ENCODE measurements at places on chromosomes 3 and 15.

- no peak for DNase-seq
These were observed 60.3 kb downstream of the RGMA start for GRCh38 chr15:93028632-93029213.

- no peak for DNase-seq
These were observed 132.5 kb downstream of the MYRIP start for GRCh38 chr3:39941931-39942330.

DNA sequence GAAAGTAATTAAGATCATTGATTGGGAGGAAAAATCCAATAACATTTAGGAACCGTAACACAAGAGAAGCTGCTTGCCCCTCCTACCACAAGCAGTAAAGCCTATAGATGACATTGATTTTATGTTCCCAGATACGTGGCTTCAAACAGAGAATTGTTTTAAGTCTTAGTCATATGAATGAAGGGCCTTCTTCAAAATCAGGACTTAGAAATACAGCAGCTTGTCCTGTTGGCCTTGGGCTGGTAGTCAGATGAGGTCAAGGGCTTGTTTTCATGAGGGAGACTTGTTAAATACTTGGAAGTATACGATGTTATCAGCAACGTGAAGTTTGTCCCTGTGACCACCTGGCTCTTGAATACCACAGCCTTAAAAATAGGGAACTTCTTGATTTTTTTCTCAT lies 114.4 kb downstream of the VGLL4 start:
- no peak for DNase-seq

- DNase-seq: no peak
These were observed 131.0 kb downstream of the MEX3B start for GRCh38 chr15:81914734-81915256.

- no peak for DNase-seq
These were observed 127.4 kb downstream of the NSMCE3 start for GRCh38 chr15:29142129-29142747.

DNA sequence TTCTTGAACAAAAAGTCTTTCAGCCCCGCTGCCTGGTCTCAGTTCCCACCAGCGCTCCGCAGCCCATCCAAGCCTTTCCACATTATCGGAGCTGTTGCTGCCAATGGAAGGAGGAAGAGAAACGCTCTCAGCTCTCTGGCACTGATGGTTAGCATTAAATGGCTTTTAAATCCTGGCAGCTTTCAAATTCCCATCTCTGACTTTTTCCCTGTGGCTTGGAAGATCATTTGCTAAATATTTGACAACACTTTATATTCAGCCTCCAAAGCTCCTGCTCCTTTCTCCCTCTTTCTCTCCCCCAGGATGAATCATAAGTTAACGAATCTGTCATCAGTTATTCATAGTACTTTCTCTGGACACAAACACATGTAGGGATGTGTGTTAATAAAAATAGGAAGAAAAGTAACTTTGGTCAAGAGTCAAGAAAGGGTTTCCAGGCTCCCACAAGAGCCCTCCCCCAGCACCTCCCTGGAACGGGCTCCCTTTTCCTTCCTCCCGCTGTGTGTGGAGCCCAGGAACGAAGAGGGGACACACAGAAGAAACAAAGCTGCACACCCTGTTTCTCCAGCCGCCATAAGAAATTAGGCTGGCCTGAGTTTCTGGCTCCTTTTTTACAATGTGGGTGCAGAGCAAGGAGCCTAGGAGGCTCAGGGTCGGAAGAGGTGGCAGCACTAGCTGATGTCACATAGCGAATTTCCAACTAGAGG lies 47.6 kb upstream of the TSEN2 start:
- DNase-seq: no peak

GRCh38 chr3:8987645-8988383 lies 24.5 kb upstream of the RAD18 start:
- peak; percentile 61 for DNase-seq

- no peak for DNase-seq
These were observed 3.1 kb downstream of the FAM107A start for GRCh38 chr3:58574106-58574505.

DNA sequence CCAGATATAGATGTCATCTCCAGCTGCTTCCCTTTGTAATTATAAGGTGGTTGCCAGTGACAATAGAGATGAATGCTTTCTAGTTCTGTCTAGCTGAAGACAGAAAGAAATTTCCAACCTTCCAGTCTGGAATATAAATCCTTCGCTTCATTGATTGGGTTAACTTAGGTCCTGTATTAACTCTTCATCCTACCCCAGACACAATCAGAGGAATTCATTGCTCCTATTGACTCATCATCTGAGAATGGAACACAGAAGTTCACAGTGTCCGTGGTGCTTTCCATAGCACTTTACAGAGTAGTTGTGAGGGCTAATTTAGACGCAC lies 241.4 kb downstream of the NFKBIZ start:
- no peak for DNase-seq

DNA sequence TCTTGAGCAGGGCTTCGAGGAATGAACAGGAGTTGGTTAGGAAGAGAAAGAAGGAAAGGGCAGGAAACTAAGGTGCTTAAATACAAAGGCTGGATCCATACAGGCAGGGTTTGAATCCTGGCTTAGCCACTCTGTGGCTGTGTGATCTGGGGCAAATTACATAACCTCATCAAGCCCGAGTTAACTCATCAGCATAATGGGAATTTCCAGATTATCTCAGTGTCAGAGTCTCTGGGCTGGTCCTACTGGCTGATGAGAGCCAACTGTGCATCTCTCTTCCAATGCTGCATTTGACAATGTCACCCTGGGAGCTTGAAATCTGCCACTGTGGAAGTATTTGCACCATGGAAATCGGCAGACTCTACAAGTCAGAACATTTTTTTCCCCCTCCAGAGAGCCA lies 83.8 kb upstream of the SLC6A6 start:
- DNase-seq: no peak

GRCh38 chr3:189014526-189014925 lies 157.2 kb upstream of the TPRG1 start:
- DNase-seq: no peak

GRCh38 chr3:143484846-143485512 lies 363.3 kb downstream of the SLC9A9 start:
- DNase-seq: no peak

DNA sequence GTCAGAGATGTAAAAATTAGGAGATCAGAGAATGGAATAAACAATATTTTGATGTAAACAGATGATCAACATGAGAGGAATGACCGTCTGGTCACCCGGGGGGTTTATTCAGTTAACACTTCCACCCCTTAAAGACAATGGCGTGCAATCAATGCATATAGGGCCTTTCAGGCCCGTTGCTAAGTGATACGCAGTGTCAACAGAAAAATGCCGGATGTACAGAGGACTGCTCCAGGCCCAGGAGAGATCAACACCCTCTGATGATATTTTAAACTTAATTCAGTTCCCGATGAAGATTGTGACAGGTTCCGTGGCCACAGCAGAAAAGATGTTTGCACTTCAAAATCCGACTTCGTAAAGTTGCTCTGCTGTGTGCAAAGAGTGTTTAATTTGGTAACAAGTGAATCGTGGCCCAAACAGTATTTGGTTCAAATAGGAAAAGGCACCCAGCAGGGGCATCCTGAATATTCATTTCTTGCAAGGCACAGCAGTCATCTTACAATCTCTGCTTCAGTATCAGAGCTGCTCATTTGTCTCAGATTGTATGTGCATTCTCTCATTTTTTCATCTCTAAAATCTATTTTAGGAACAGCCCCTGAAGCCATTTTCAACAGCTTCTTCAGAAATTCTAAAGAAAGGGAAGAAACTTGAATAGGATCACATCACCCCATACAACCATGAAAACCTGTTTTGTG lies 72.6 kb downstream of the FOXB1 start:
- no peak for DNase-seq

DNA sequence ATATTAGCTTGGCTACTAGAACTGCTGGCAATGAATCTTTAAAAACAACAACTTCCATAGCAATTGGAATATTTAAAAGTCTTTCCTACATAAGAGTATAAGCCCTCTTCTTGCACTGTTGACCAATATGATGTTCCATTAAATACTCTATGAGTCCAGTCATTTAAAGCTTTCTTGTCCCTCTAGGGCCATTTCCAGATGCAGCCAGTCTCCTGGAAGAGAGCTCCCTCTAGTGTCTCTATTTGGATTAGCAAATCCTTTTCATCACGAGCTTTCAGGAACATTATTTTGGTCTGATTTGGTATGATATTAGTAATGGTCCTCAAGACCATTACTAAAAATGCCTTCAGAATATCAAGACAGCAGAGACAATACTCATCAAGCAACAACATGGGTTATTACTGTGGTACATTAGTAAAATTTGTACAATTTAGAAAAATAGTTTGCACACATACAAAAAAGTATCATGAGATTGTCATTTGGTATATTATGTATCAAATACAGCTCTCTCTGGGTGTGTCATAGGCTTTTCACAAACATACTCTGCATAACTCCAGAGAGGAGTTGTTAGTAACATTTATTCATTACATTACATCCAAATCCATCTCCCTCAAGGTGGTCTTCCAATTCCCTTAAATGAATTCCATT lies 101.3 kb downstream of the DPH6 start:
- no peak for DNase-seq

GRCh38 chr3:173800154-173800553 lies 402.6 kb downstream of the NLGN1 start:
- no peak for DNase-seq
